ENCODE measurements at places on chromosomes 11 and 22.

GRCh38 chr22:20807315-20807752 lies 33.4 kb downstream of the SERPIND1 start:
- DNase-seq = no peak

DNA sequence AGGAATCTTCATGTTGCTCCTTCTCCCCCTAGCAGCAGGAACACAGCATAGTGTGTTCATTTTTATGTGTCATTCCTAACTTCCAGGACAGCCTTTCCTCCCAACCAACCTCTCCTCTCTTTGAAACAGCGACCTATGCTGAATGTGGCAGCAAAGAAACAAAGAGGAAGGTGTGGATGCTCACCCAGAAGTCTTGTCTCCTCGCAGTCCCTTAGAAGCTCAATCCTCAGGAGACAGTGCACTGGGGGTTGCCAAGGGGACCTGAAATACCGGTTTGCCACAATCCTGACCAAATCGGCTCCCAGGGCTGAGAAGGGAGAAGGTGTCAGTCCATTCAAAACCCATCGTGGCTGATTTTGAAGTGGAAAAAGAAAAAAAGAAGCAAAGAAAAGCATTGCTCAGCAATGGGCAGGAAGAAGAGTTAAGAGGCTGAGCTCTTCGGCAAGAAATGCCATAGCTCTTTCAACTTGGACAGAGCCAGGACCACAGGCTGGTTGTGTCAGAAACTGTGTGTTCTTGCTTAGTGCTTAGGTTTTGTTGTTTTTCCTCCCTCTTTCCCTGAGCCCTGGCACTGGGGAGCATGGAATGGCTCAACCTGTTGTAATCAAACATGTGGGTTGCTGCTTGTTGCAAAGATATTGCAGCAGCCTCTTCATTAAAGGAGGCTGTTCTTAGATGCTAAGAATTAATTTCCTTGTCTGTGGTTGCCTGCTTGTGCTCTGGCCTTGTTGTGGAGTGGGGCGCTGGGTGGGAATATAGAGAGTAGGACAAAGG lies 30.4 kb upstream of the TENM4 start:
- no peak for DNase-seq

- DNase-seq = no peak
Observed at GRCh38 chr11:551596-551995, 8.9 kb downstream of the LMNTD2 start.

GRCh38 chr11:2088746-2089535 lies 50.2 kb downstream of the IGF2 start:
- DNase-seq = no peak

- peak; percentile 78 for DNase-seq
Observed at GRCh38 chr11:71206186-71206585, 46.2 kb downstream of the SHANK2 start.

GRCh38 chr11:12623869-12624268 lies 50.4 kb upstream of the TEAD1 start:
- no peak for DNase-seq

GRCh38 chr11:3732671-3733436 lies 61.7 kb upstream of the CHRNA10 start:
- no peak for DNase-seq

DNA sequence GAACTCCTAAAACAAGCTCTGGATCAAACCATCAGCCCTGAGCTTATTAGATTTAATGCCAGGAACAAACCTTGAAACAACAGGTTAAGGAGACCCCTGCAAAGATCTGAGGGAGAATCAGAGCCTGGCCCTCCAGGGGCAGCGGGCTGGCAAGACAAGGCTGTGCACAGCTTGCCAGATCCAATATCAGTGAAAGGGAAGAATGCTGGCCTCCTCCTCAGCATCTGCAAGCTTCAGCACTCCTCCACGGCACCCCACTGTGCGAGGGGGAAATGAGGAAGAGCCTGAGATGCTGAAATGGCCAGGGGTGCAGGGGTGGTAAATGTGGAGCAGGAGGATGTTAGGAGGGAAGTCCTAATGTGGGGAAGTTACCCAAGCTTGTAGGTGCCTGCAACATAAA lies 167.0 kb downstream of the TENM4 start:
- DNase-seq = peak; percentile 53

DNA sequence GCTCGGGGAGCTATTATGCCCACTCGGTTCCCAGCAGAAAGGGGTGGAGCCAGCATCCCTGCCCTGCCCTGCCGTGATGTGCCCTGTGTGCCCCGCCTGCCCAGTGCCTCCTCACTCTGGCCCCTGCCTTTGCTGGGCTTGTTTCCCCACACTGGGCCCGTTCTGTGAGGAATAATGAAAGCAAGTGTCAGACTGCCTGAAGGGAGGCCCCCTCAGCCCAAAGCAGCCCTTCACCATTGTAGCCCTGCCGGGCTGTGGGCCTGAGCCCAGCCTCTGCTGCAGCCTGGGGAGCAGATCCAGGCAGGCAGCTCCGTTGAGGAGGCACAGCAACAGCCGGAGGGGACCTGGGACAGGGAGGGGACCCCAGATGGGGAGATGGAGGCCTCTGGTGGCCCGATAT lies 20.2 kb upstream of the NEFH start:
- no peak for DNase-seq

GRCh38 chr11:67420147-67420645 lies 4.7 kb downstream of the CARNS1 start:
- DNase-seq = peak; percentile 65

DNA sequence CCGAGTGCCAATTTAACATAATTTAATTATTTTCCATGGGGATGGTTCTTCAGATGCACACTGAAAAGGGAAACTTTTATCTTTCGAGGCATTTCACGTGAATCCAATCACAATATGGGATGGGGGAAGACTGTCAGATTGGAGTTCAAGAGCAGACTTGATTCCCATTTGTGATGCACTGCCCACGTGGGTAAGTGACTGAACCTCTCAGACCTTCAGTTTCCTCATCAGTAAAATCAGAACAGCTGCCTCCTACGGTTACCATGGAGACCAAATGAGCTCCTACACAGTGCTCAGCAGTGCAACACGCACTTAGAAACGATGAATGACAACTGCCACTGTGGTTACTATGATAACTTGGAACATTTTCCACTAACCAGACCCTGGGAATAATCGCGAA lies 21.7 kb downstream of the KIAA0930 start:
- no peak for DNase-seq

- peak; percentile 86 for DNase-seq
Observed at GRCh38 chr11:68890490-68891231, 13.0 kb downstream of the MRPL21 start.

- DNase-seq = no peak
Observed at GRCh38 chr22:22943521-22944267, 56.1 kb downstream of the IGLL5 start.

Data from eye (tissue), 1 donor.